ENCODE measurements at places on chromosomes 1 and 21.

DNA sequence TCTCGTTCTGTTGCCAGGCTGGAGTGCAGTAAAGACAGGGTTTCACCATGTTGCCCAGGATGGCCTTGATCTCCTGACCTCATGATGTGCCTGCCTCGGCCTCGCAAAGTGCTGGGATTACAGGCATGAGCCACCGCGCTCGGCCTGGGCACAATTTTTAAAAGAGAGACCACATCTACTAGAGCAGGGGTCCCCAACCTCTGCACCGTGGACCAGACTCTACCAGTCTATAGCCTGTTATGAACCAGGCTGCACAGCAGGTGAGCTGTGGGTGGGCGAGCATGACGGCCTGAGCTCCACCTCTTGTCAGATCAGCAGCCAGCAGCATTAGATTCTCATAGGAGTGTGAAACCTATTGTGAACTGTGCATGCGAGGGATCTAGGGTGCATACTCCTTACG is 20.8 kb downstream of the TNNT2 start:
- DNase-seq: no peak

DNA sequence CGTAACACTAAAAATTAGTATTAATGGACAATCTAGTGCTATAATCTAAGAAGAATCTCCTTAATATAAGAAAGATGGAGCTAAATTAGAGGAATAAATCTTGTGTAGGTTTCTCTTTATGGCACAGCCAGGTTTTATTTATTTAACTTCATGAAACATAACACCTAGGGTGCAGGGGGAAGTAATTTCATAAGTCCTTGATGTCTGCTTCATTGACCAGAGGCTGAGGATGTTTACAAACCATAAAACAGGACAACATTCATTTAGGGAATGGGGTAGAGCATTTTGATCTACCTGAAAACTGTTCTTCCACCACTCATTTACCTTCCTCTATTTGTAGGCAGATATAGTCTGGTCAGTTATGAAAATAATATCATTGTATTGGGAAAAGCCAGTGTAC is 95.5 kb downstream of the NGF start:
- no peak for DNase-seq

DNA sequence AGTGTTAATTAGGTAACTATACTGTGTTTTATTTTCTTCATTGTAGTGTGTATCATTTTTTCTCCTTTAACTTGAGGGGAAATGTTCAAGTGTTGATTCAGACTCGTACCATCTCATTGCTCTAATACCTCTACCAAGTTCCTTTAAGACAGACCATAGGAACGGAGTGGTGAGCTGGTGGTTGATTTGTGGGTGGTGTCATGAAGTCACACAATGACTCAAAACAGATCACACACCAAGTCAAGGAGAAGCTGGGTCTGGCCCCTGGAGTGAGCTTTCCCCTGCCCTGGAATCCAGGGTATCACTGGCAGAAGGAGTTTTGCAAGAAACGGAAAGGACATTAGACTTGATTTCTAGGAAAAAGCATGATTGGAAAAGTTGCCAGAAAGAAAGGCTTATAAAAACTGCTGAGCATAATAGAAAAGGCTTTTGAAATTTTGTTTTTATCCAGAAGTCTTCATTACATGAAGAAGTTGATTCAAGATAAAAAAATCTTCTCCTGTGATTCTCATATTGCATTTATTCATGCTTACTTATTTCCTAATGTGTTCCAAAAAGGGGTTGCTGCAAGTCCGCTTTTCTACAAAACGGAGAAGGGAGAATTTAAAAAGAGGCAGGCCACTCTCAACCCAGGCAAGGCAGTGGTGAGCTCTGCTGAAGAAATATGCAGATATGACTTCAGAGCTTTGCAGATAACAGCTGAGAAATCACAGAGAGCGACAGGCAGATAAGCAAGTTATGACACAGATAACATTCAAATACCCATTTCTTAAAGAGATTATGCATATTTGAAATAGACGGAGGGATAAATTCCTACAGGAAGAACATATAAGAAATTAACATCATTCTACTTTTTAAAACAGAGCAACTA is 79.7 kb downstream of the TBX19 start:
- no peak for DNase-seq

- DNase-seq: peak; percentile 68
These were observed 39.1 kb downstream of the TYW3 start for GRCh38 chr1:74771913-74772515.

GRCh38 chr1:108053270-108054013 is 88.5 kb upstream of the VAV3 start:
- DNase-seq: no peak

DNA sequence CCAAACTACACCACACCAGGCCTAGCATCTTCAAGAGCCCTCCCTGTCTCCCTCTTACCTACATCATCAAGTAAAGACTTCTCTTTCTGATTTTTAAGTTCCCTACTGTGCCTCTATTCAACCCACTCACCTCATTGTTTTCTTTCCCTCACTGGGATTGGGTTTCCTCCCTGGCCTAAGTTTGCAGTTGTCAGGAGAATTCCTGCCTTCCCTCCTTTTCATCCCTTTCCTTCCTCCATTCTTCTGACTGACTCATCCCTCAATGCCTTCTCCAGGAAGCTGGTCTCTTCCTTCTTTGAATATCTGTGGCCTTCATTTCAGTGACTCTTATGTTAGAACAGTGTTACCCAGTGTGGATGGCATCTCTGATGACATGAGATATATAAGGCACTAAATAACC is 139.9 kb upstream of the KIAA0040 start:
- no peak for DNase-seq

- DNase-seq: no peak
These were observed 5.1 kb downstream of the PMF1 start for GRCh38 chr1:156217871-156218270.

DNA sequence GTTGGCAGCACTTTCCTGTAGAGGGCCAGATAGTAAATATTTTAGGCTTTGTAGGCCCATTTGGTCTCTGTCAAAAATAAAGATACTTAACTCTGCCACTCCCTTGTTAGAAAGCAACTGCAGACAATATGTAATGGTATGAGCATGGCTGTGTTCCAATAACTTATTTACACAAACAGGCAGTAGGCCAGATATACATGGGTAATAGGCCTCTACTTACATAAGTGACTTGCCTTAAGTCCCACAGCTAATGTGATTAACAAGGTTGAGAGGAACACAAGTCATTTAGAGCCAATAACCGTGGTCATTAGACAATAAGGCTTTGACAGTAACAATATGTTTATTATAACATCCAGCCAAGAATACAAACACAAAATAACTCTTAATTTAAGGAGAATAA is 17.4 kb downstream of the CCT8 start:
- no peak for DNase-seq

GRCh38 chr1:113456967-113457366 is 66.7 kb downstream of the MAGI3 start:
- peak; percentile 20 for DNase-seq

DNA sequence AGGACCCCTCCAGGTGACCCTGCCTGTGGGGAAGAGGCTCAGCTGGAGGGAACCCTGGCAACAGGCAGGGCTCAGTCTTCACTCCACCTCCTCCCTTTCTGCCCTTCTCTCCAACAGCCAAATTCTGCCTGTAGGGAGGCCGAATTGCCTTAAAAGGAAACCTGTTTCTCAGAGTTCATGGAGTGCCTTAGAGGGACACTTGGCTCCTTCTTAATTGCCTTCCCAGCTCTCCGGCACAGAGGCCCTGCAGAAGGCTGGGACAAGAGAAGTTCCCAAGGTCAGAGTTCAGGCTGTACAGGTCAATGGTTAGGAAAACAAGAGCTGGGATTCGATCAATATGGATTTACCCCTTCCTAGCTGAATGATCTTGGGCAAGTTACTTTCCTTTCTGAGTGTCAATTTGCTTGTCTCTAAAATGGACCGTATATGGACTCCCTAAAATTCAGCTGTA is 6.2 kb downstream of the CSRP1 start:
- peak; percentile 86 for DNase-seq

DNA sequence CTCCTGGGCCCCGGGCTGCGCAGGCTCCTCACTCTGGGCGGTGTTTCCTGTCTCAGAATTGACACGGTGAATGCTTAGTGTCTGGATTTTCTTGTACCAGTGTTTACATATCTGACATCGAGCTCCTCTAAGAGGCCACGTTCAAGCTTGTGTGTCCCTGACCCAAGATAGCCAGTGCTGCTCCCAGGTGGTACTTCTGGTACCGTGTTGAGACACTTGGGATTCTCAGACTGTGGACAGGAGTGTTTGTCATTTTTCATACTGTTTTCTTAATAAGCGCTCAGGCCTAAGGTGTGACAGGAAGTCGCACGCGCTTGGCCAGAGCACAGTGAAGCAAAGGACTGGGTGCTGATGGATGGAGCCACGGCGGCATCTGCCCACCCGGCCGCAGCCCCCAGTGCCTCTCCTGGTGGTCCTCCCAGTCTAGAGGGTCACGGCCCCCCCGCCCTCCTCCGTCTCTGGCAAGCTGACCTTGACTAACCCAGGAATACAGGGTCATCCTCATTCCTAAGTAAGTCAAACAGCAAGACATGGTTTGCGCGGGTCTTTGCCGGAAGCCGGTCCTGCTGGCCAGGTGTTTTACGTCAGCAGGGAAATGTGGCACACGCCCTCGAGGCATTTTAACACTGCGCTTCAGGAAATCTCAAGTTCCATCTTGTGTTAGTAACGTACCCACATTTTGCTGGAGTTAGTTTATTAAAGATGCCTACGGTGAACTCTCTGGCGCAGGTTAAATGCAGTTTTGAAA is 8.0 kb downstream of the PEX10 start:
- DNase-seq: no peak

DNA sequence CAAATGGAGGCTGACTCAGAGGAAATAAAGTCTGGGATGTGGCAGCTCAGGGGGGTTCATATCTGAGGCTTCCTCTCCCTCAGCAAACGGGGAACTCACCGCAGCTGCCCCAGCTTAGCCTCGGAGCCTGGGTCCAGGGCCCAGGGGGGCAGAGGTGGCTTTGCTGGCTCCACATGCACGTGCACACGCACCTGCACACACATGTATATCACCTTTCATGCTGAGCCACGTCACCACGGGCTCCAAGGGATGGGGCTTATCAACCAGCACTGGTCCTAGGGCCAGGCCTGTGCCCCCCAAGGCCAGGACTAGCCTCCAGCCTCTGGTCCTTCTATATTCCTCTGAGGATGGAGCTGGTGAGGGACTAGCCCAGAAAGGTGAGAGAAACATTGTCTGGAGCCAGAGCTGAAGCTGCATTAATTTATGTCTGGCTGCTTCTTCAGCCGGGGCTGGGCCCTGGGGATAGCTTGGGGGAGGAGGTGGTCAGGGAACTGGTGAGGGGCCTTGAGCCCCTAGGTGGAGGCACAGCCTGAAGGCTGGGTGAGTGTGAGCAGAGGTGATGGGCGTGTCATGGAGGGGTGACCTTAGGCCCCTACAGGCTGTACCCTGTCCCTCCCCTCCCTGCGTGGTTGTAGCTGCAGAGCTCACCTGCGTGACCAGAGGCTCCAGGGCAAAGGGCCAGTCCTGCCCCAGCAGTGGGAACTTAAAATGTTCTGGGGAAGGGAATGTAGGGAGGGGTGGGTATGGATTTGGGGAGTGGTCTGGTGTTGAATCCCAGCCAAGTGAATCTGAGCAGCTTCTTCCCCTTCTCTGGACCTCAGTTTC is 520.8 kb downstream of the PTPRU start:
- no peak for DNase-seq

DNA sequence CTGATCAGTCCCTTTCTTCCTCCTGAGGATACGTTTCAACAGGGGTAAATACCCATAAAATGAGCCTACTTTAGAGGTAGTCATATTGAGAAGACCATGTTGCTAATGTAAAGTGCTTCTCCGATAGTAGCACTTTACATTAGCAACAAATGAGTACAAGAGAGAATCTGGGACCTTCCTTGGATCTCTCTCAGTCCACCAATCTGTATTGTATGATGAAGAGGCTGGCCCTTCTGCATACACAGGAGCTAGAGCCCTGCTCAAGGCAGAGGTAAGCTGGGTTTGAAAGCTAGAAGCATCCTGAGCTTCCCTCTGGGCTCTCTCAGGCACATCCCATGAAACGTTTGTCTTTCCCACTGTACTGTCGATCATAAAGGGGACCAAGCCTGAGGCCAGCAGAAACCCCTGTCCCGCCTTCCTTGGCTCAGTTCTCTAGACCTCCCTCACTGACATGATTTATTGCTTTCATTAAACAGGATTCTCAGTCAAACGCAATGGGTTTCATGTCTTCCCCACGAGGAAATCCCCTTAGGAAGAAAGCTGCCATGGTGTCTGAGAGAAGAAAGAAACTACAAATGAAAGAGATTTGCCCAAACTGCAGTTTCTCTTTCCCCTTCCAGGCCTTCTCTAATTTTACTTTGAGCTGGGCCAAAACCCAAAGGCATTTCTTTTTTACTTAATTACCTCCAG is 62.8 kb upstream of the BCAR3 start:
- no peak for DNase-seq

- no peak for DNase-seq
These were observed 19.9 kb downstream of the ABCA4 start for GRCh38 chr1:94100785-94101612.

DNA sequence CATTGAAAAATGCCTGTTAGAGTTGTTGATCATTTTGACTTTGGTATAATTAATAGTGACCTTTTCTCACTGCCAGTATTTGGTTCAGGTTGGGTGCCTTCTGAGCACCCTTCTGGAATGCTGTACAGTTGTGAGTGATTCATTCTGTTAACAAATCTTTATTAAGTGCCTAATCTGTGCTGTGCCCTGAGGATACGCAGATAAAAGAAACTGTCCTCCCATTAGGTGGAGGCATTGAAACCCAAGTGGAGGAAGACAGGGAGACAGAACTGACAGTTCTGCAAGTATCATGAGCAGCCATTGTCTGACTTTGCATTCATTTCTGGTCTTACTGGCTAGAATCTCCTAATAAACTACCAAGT is 76.1 kb upstream of the ZNF326 start:
- no peak for DNase-seq

GRCh38 chr1:22822371-22822770 is 111.7 kb downstream of the EPHB2 start:
- no peak for DNase-seq

GRCh38 chr1:35886577-35887431 is 3.8 kb downstream of the AGO1 start:
- no peak for DNase-seq

- no peak for DNase-seq
These were observed 198.7 kb downstream of the KCTD3 start for GRCh38 chr1:215765833-215766232.

DNA sequence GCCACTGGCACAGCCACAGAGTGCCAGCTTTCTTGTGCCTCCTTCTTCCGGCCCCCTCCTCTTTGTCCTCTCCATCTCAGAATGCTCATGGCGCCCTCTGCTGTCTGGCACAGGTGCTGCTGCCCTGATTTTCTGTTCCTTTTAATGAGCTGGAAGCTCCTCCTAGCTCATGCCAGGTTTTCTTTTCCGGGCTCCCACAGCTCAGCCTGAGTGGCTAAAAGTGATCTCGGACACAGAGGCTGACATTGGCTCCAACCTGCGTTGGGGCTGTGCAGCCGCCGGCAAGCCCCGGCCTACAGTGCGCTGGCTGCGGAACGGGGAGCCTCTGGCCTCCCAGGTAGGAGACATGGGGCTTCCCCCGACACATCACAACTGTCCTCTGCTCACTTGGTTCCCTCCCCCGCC is 18.7 kb downstream of the CNTN2 start:
- peak; percentile 90 for DNase-seq

DNA sequence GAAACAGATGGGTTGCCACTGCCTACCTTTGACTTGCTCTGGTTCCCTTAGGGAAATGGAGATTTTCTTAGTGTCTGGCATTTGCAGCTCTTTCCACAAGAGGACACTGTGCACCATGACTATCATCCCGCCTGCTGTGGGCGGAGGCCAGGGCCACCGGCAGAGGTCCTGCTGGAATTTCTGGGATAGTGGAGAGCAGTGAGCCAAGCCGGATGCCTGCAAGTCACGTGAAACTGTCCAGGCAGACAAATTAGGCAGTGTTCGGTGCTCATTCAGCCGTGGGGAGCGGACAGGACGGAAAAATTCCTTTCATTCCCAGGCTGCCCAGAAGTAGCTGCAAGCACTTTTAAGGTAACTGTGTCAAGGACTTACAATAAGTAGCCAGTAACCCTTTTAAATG is 43.4 kb downstream of the IGSF5 start:
- DNase-seq: peak; percentile 82

Data from midbrain (tissue), 1 donor.